ENCODE measurements at places on chromosomes 13 and 19.

- no peak for DNase-seq
Observed at GRCh38 chr19:47377208-47377701, 28.1 kb downstream of the DHX34 start.

- no peak for DNase-seq
Observed at GRCh38 chr19:56671613-56671994, at the start of gene ZNF835. Gene ZNF835, minus strand, starts transcription at chr19:56671757. Its CDS starts 6,559 bp downstream, at chr19:56665198.

- DNase-seq: no peak
Observed at GRCh38 chr13:65926750-65927171, 1303.4 kb downstream of the PCDH9 start.

- DNase-seq: no peak
Observed at GRCh38 chr19:35171730-35172129, 17.2 kb downstream of the FXYD5 start.

DNA sequence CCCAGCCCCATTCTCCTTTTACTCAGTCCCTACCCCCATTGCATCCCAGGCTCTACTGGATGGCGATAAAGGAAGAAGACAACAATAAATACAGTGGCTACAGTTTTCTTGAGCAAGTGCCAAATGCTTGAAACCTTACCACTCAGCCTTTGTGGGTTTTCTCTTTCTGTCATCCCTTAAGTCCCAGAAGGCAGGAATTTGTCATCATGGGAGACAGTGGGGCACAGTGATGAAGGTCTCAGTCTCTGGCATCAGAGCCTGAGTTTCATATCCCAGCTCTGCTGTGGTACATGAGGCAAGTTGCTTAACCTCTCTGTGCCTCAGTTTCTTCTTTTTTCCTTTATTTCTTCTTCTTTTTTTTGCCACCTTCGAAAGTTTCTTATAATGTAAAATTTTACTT lies 5.1 kb upstream of the COMP start:
- no peak for DNase-seq

GRCh38 chr19:53876651-53877224 lies 5.3 kb upstream of the PRKCG start:
- DNase-seq: no peak

- no peak for DNase-seq
Observed at GRCh38 chr19:51100601-51101000, 7.6 kb downstream of the CTU1 start.

DNA sequence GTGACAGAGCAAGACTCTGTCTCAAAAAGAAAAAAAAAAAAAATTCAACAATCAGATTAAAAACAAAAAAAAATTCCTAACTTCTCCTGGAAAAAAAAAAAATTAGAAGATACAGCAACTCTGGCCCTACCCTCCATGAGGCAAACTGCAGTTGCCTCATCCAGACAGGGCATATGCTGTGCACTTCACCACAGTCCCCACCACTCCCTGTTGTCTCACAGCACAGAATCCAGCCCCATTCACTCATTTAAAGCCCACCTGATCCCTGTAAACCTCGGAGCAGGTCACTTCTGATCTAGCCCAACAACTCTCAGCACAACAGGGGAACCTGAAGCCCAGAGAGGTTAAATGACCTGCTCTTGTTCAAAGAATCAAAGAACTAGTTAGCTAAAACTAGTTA lies 24.9 kb downstream of the RHPN2 start:
- no peak for DNase-seq

- DNase-seq: no peak
Observed at GRCh38 chr13:65401315-65401714, 1828.8 kb downstream of the PCDH9 start.

- DNase-seq: peak; percentile 69
Observed at GRCh38 chr13:36345438-36346221, 564 bp downstream of the SPART start.

DNA sequence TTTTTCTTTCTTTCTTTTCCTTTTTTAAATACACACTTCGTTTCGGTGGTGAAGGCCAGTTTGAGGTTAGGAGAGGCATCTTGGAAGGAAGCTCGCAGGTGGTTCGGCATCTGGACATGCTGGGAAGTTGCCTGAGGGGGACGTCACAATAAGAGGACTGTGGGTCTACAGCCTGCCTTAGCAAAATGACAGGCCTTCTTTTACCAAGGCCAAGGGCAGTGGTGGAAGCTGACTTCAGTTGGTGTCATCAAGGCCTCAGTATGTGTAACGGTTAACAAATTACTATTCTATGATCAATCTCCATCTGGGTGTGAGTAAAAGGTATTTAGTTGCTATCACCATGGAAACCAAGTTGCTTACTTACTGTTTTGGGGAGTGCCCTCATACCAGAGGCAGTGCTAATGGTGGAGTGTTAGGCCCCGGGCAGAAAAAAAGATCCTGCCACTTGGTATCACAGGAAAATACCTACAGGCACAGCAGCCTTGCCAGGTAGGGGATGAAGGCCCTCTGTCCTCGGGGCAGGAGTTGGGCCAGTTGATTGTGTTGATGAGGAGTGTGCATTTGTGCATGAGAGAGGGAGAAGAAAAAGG lies 10.3 kb downstream of the ACTN4 start:
- peak; percentile 74 for DNase-seq

DNA sequence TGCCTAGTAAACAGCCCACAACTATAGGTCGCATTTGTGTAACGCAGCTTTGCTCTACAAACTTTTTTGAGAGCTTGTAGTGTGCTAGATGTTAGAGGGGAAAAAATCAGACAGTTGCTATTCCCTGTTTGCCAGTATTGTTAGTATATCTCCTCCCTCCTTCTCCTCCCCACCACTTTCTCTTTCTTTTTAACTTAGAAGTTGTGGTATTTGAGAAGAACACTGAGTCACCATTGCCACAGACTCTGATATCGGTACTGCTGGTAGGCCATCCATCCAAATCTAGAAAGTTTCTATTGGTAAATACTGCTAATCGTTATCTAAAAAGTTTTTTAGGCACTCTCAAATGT lies 666 bp downstream of the POMP start:
- DNase-seq: no peak

DNA sequence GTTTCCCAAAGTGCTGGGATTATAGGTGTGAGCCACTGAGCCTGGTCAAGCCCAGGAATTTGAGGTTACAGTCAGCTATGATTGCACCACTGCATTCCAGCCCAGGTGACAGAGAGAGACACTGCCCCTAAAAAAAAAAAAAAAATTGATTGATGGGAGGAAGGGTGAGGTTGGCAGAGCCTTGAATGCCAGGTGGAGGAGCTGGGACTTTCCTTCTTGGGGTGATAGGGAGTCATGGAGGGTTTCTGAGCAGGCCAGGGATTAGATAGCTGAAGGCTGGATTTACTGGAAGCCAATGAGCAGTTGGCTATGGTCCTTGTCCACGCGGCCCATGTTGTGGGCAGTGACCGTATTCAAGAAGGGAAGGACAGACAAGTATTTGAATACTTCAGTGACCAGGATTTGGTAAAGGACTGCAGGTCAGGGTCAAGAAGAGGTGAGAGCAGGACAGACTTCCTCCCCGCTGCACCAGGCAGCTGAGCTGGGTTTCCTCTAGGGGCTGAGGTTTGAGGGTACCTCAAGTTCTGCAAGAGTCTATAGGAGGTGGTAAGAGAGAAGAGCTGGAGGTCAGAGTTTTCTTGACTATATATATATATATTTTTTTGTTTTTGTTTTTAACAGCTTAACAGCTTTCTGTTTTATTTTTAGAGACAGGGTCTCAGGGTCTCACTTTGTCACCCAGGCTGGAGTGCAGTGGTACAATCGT lies 6.9 kb upstream of the ICAM4 start:
- no peak for DNase-seq

DNA sequence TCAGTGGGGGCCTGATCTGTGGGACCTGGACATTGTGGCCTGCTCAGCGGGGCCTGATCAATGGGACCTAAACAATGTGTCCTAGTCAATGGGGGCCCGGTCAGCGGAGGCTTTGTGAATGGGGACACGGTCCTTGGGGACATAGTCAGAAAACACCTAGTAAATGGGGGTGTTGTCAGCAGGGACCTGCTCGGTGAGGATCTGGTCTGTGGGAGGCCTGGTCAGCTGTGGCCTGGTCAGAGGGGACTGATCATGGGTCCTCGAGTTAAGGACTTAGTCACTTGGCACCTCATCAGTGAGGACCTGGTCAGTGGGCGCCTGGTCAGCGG lies 44.5 kb upstream of the TPM4 start:
- no peak for DNase-seq

Measured in AG09309 (cell line).